ENCODE measurements at places on chromosomes 3 and 15.

DNA sequence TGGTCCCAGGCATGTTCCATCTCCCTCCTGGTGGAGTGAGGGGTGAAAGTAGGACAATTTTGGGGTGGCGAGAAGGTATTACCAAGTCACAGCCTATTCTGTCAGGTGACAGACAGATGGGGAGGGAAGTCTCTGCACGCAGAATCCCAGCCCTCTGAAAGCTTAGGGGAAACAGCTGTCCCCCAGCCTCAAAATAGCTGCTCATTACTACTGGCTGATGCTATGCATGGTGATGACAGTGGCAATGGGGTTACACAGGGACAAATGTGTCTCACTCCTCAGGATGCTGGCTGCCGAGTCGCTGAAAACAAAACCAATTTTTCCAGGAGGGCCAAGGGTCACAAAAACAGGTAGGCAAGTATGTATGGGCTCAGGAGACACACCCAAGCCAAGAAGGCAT, 68.8 kb upstream of the OXTR start:
- no peak for DNase-seq

GRCh38 chr15:38520035-38520434, 44.6 kb downstream of the RASGRP1 start:
- no peak for DNase-seq

GRCh38 chr15:53586799-53587198, 172.7 kb downstream of the WDR72 start:
- DNase-seq: no peak

GRCh38 chr15:66838202-66838601, 136.2 kb downstream of the SMAD6 start:
- no peak for DNase-seq

GRCh38 chr15:64213646-64214045, 50.8 kb upstream of the PPIB start:
- no peak for DNase-seq

Data from D721Med (cell line).